ENCODE measurements at places on chromosomes 2 and 18.

DNA sequence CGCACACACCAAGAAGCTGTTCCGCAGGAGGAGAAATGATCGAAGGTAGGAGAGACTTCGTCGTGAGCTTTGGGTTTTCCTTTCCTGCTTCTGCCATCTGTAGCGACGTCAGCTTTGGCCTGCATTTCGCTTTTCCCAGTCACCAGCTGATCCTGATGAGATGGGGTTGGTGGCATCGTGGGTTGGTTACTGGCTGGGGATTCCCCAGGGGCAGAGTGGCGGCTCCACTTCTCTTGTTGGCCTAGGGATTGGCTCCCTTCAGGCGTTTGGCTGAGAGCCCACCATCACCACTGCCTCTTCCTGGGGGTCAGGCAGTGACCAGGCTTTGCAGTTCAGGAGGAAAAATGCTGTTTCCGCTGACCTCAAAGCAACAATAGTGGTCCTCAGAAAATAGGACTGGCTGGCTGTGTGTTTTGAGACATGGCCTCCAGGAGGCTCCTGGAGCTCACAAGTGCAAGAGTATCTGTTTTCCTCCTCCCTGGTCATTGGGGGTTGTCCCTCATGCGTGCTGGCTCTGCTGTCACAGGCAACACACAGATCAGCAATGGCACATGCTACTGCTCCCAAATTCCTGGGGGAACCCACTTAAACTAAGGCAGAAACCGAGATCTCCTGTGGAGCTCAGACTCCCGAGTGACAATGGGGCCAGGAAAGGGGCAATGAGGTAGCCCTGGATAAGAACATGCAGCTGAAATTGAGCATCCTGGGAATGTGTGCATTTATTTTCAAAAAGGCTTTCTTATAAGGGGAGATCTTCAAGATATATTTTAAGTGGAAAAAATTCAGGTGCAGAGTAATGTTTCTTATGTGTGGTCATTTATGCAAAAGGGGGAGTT lies 173.0 kb downstream of the CTIF start:
- peak; percentile 60 for DNase-seq

GRCh38 chr2:85347599-85347998 lies 6.7 kb downstream of the RETSAT start:
- no peak for DNase-seq

DNA sequence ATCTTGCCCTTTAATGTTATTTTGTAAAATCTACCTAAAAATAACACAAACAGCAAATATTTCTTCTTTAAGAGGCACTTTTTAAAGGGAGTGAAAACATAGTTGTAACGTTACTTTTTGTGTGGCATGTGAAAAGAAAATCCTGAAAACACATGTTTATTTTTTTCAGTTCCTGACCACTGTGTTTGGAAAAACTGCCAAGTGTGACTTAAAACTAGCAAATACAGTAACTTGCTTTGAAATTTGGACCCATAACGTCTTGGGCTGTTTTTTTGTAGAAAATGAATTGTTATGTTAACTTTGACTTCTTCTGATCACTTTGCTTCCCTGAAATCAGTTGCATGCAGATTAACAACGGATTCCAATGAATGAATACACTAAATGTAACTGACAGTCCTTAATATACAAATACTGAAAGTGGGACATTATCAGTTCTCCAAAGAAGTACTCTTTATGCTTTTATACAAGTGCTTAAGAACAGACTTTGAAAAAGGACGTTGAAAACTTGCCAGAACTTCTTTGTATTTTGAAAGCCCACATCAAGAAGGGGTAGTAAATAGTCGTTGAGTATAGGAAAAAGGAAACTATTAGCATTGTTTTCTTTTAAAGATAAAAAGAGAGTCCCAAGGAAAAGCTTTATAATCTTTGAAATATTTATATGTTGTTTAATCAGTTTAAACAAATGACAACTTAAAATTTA lies 96.1 kb upstream of the ZEB2 start:
- DNase-seq = no peak

DNA sequence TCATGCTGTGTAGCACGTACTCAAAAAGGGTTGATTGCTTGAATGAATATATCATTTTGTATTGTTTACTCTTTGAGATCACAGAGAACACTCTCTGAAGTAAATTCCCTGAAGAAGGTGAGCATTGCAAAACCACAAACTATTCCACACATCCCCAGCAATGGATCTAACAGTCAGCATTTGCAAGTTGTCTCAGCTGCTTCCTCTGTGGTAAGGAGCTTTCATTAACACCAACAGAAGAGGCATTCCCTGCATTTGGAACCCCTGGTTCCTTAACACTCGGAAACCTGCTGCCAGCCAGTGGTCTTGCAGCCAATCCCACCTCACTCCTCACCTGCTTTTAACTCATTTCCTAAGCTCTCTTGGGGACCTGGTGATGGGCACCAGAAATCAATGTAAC lies 108.4 kb downstream of the IRS1 start:
- no peak for DNase-seq

DNA sequence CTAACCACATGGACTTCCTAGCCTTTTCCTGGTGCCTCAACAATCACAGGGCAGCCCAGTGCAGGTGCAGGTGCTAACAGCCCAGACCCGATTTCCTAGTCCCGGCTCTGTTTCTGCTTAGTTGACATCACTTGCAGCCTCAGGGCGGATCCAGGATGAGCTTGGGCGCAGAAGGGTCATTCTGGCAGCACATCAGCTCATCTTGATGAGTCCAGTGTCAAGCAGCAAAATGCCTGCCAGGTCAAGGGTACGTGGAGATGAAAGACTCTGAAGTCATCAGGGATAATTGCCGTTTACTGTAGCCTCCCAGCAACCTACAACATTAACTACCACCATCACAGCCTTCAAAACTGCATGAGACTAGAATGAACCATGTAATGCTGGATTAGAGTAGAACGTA lies 39.4 kb upstream of the EFHD1 start:
- DNase-seq = no peak

DNA sequence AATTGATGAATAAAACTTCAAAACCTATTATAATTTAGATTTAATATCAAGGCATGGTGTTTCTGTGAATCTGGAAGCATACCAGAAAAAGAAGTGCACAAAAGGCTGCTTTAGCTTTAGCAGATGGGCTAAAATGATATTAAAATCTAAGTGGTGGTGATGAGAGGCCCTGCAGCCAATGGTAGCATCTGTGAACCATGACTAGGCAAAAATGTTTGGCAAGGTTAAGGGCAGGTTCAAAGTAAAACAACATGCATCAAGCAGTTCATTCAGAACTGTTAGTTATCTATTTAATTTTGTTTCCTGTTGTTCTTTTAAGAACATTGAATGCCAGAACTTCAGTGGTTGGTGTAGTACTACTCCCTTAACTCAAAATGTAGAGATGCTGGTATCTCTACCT lies 1736.9 kb upstream of the CELF4 start:
- DNase-seq = no peak

GRCh38 chr2:20138696-20139095 lies 86.2 kb downstream of the SDC1 start:
- no peak for DNase-seq

- peak; percentile 76 for DNase-seq
Observed at GRCh38 chr2:150997702-150998440, 263.8 kb downstream of the RBM43 start.

DNA sequence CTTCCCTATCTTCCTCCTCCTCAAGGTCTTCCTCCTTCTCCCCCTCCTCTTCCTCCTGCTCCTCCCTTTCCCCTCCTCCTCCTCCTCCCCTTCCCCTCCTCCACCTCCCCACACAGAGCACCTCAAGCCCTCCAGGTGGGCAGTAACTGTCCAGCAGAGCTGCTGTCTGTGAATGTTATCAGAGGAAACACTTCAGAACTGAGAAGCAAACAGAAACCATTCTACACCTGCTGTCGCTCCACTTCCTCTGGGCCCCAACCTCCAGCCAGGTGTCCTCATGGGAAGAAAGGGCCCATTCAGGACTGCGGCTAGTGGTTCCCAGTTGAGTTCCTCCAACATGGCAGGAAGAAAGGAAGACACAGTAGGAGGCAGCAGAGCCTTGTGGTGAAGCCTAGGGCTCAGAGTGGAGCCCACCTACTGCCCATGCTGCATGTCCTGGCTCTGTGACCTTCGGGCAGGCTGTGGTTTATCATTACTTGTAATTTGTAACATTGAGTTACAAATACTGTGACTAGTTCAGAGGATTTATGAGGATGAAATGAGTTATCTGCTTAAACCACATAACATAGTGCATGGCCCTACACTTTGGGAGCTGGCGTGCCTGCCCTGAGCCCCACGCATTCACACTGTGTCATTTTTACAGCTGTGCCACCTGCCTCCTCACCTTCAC lies 165.9 kb upstream of the ID2 start:
- DNase-seq = no peak

DNA sequence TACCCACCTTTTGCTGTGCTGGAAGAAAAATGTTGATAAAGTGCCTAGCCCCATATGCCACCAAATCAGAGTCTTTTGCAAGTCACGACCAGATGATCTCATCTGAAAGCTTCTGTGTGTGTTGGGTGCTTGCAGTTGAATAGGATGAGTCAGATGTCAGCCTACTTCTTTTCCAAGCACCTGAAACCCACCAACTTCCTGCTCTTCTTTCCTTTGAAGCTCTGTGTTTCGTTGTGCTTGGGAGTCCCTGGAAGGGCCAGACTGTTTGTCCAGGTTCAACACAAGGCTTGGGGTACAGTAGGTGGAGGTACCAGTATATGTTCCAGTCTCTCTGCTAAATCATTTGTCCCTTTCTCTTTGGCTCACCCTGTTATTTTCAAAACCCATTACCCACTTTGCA lies 36.8 kb upstream of the LCLAT1 start:
- DNase-seq = peak; percentile 62

GRCh38 chr2:239819091-239819973 lies 205.8 kb downstream of the NDUFA10 start:
- no peak for DNase-seq

DNA sequence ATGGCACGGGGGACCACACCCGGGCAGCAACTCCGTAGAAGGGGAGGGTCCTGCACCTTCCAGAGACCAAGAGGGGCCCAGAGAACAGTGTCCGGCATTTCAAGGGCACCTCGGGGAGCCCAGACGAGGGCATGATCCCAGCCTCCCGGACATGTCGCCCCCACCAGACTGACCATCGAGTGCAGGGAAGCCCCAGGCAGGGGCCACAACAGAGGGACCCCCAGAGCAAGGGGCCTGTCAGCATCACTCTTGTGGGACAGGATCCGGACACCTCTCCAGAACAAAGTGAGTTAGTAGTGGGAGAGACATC lies 50.4 kb upstream of the CTDP1 start:
- no peak for DNase-seq

DNA sequence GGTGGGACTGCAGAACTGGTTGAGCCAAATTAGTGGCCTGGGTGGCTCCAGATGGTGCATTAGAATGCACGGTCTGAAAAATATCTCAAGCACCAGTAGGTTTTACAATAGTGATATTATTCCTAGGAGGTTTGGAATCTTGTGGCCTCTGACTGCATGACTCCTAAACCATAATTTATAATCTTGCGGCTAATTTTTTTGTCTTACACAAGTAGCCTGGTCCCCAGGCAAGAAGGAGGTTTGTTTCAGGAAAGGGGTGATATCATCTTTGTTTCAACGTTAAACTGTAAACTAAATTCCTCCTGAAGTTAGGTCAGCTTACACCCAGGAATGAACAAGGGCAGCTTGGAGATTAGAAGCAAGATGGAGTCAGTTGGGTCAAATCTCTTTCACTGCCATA lies 98.9 kb upstream of the ARL4C start:
- DNase-seq = peak; percentile 46

GRCh38 chr2:195338856-195339255 lies 318.2 kb upstream of the SLC39A10 start:
- DNase-seq = no peak

GRCh38 chr2:82735336-82735735 lies 1723.7 kb downstream of the SUCLG1 start:
- DNase-seq = no peak

DNA sequence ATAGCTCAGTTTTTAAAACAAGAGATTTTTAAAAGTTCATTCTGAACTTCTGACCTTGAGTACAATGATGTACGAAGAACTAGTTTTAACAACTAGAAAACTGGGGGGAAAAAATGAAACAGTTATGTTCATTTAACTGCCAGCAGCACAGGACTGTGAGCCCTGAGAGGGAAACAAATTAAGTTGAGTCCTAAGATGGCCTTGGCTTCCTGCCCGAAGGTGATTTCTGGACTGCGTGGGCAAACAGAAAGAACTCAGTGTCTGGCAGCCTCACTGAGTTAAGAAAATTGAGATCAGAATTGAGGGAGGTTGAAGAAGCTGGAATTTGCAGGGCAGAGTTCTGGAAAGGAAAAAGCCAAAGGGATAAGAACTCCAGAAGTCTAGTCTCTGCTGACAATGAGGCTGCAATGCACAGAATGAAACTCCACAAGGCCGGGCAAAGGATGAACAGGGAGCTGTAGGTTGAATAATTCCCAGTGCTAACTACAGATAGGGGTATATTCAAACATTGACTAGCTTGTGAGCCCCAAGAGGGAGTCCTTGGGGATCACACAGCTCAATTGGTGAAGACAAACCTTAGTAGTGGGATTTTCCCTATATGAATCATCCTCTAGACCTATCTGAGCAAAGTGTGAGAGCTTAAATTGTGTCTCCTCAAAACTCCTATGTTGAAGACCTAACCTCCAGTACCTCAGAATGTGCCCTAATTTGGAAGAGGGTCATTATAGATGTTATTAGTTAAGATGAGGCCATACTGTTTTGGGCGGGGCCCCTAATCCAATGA lies 13.1 kb upstream of the CRACDL start:
- no peak for DNase-seq

DNA sequence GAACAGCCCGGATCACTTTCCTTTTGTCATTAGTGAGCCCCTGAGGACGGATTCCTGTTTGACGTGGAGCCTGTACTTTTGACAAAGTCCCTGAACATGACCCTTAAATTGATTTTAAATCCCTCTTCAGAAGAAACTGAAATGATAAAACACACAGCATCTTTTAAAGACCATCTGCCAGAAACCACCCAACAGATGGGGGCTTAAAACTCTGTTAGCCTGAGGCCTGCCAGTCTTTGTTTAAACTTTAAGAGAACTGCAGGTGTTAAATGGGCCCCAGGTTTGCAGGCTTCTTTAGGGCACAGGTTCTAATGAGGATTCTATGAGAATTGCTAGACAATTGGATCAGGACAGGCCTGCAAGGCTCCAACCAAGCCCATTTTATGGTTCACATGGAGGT lies 177.9 kb downstream of the ALK start:
- no peak for DNase-seq

- no peak for DNase-seq
Observed at GRCh38 chr2:1873343-1873742, 129.0 kb upstream of the PXDN start.

- no peak for DNase-seq
Observed at GRCh38 chr2:32715391-32715841, 87.6 kb downstream of the TTC27 start.

DNA sequence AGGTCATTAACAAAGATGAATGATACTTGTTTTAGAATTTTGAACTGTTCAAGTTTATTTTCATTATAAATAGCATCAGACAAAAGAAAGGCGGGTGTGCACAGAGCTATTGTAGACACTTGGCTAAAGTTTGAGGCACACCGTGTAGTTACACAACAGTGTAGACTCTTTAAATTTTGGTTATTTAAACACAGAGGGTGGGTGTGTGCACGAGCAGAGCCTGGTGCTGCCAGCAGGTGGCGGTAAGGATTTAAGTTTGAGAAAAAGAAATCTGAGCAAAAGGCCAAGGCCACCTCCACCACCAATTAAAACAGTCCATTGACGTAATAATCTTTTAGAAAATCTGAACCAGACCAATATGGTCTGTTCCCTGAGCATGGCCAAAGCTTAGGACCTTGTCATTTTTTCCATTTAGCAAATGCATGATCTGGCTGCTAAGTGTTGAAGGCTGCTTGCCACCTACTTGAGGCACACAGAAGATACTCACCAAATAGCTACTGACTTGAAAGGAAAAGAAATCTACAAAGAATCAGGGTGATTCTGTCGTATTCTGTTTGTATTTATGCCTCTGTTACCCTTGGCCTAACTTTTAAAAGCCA lies 14.3 kb downstream of the COPS7B start:
- peak; percentile 26 for DNase-seq
